Inflammatory macrophage treated with lipopolysaccharide for 4 hours (primary cell): ENCODE measurements at places on chromosomes 3 and 15.

GRCh38 chr3:132433121-132433520 is 15.8 kb downstream of the DNAJC13 start:
- DNase-seq = no peak

DNA sequence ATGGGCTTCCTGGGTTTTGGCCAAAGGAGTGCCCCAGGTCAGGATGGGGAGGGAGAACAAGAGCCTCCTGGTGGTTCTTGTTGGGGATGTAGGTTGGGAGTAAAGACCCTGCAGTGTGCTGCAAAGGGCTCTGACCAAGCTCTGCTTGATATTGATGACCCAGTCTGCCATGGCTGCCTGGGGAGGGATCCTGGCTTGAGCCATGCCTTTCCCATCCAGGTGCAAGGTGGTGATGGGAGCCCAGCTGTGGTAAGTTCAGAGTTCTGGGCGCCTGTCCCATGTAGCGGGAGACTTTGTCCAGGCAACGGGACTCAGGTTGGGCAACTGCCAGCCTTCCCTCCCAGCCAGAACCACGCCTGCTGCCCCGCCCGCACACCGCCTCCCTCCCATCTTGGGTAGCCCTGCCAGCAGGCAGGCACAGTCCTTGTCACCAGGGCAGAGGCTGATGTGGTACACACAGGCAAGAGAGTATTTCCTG is 2.6 kb downstream of the GNAI2 start:
- peak; percentile 71 for DNase-seq

GRCh38 chr15:70146162-70146561 is 48.4 kb upstream of the TLE3 start:
- peak; percentile 58 for DNase-seq

GRCh38 chr3:141643391-141643790 is 94.7 kb upstream of the RNF7 start:
- no peak for DNase-seq

- DNase-seq = no peak
Measured at GRCh38 chr3:188911026-188911850, 260.5 kb upstream of the TPRG1 start.

DNA sequence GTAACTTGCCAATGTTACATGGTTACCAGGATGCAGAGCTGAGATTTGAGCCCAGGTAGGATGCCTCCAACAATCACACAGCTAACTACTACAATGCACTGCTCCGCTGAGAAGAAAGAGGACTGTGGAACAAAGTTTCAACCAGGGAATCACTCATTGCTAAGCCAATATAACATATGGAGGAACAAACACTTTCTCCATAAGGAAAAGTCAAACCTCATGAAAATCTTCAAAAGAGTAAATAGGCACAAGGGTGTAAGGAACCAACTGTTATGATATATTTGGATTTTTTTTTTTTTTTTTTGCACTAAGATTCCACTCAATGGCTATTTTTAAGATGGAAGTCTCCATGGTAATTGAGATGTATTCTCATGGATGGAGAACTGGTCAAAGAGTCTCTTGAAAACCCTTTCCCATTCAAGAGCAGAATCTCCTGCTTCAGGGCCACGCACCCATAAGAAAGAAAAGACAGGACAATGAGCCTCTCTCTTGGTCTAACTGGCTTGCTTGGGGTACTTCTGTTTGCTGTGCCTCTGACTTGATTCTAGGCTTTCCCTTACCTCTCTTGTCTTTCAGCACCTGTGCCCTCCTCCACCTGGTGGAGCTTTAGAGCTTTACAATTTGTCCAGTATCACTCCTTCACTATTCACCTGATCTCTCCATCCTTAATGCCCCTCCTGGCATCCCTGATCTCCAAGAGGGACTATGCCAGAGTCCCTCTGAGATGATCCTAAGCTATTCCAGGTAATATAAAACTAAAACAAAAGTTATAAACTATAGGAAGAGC is 252.8 kb downstream of the NTRK3 start:
- DNase-seq = no peak

GRCh38 chr3:44576613-44577012 is 8.2 kb upstream of the ZNF660 start:
- no peak for DNase-seq

- no peak for DNase-seq
Measured at GRCh38 chr15:57589754-57590153, 1.9 kb upstream of the MYZAP start.

- no peak for DNase-seq
Measured at GRCh38 chr15:99706557-99707303, 26.5 kb downstream of the LYSMD4 start.

- peak; percentile 83 for DNase-seq
Measured at GRCh38 chr3:43296565-43296964, 10.2 kb downstream of the SNRK start.

DNA sequence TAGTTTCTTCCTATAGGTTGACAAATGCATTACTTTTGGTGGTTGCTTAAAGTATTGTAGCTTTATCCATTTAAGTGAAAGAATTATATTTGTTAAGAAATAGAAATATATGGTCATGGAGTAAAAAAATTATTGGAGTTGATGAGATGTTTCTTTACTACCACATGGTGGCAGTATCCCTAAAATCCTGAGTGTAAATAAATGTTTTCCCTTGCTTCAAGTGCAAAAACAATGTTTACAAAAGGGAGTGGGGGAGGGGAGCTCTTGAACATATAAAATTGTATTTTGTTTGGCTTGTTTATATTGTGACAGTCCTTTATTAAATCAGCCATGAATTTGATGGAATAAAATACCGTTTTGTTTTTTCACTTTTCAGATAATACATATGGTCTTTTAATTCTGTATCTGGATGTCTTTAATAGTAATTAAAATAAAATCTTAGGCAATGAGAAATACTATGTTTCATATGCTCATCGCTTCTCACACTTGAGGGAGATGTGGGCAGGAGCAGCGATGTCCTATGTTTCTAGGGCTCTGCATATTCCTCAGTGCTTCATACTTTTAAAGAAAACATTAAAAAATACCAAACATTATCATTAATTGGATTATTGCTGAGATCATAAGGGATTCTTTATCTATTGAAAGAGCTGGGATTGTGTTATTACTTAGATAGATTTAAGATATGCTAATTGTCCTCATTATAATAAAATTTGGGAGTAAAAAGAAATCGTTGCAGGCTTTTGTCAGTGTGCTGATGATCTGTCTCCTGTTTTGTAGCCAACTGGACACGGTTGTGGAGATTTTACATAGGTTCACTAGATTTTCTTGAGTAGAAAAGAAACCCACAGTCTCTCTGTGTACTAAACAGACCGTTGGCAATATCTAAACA is 349.7 kb downstream of the TUSC7 start:
- DNase-seq = peak; percentile 57

DNA sequence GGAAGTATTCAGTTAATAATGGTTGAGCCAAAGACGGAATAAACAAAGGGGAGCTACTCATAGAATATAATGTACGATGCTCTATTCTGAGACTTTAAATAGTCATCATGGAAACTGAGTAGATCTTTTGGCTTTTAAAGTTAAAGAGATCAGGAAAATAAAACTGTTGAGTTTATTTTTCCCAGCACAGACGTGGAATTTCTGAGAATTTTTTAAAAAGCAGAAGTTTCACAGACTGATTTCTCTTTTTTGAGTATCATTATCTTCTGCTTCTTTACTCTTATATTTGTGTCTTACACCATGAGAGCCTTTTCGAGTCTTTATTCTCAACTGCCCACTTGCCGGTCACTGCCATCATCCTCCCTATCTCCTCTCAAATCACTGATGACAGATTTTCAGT is 13.2 kb downstream of the P2RY14 start:
- DNase-seq = peak; percentile 28

GRCh38 chr15:101042320-101042719 is 123.2 kb downstream of the LRRK1 start:
- no peak for DNase-seq

DNA sequence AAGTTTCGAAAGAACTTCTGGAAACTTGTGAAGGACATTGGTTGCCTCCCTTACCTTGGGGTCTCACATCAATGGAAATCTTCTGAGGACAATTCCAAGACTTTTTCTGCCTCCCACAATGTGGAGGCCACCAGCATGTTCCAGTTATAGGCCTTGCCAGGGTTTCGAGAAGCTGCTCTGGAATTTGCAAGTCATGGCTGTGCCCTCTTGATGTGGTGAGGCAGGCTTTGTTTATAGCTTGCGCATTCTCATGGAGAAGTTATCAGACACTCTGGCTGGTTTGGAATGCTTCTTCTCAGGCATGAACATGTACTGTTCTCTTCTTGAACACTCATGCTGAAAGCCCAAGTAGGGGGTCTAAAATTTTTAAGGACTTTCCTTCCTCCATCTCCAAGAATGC is 4.1 kb downstream of the CXCR6 start:
- DNase-seq = no peak

DNA sequence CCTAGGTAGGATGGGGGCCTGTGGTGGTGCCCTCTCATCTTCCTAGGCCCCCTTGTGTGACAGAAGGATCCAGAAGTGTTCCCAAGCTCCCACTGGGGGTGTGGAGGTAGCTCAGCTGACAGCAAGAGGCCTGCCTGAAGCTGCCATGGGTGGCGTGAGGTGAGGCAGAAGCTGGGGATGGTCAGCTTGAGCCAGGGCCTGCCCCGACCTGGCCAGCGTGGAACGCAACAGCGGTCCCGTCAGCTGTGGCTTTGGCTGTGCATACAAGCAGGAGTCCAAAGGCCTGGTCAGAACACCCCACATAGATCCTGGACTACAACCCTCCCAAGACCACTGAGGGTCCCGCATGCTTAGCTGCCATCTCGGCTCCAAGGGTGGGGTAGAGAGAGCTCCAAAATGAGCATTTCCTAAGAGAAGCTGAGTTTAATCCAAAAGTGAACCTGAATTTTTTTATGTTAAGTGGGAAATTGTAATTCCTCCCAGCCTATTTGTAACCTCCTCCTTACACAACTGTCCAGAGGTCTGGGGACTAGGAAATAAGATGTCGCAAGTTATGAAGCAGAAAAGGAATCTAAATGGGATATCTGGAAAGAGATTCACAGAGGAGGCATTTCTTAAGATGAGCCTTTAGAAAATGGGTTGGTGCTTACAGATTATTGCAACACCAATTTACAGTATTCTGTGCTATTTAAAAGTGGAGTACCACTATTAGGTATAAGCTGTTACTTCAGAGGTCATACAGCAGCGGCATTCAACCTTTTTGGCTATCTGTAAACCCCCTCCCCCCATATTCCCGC is 9.9 kb upstream of the PLA2G4D start:
- DNase-seq = peak; percentile 5

- DNase-seq = no peak
Measured at GRCh38 chr3:139794469-139795265, 116.9 kb upstream of the NMNAT3 start.

DNA sequence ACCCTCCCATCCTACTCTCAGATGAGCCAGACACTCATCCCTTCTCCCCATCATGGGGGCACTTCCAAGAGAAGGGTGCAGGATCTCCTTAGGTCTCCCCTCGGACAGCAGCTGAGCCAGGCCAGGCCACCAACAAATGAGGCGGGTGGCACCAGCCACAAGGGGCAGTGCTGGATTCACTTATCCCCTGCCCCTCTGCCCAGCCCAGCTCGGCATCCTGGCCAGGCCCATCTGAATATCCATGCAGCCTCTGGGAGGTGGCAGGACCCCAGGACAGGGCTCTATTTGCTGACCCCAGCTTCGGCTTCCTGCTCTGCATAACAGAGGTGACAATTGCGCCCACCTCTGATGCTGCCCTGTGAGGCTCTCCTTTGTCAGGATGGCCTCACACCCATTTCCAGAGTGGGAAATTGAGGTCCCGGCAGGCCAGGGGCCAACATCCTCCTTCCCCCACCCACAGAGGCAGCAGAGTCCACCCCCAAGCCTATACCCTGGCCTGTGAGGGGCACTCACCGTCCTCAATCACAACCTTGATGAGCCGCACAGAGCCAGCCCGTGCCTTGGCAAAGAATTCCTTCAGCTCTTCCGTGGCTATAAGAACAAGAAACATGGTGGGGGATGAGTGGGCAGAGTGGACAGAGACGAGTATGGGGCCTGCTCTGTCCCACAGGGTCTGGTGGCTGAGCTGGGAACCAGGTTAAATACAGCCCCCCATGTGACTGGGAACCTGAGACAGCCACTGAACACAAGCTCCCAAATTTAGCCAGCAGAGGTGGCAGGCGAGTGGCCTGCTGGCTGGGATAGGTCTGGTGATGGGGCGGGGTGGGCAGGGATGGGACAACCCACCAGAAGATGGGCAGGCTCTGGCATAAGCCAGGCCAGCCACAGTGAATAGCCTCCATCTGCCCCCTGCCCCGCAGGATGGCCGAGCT is 4.2 kb downstream of the TWF2 start:
- DNase-seq = no peak

DNA sequence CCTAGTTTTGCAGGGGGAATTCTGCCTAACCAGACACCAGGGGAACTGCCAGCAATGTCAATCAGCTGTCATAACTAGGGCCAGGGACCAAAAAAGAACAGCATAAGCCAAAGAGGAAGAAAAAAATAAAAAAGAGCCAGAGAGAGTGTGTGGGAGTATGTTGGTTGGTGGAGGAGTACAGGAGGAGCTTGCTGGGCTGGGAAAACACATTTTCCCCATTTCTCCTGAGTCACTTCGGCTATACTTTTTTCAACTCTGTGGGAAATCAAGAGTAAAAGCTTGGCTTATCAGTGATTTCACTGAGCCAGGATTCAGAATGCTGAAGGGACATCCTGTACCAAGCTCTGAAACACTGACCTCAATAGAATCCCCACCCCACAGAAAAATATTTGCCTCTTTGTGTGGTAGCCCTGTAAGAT is 144.7 kb upstream of the DPH6 start:
- peak; percentile 24 for DNase-seq

GRCh38 chr15:77457905-77458265 is 37.2 kb downstream of the HMG20A start:
- no peak for DNase-seq

GRCh38 chr3:59775106-59775505 is 725.3 kb upstream of the CFAP20DC start:
- no peak for DNase-seq

DNA sequence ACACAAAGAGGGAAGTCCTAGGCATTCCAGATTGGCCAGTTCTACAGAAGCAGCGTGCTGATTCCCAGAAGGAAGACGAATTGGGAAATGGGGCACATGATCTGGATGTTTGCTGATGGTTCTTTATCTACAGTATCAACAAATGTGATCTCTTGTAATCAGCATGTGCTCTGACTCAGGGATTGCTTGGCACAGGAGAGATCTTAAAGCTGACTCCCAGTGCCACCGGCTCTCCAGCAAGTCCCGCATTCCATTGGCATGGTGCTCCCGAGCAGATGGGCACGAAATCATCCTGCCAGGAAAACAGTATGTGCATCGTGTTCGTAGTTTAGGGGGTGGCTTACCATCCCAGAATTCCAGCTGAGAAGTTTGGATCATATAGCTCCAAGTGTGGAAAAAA is 259.9 kb upstream of the NR2F2 start:
- no peak for DNase-seq

DNA sequence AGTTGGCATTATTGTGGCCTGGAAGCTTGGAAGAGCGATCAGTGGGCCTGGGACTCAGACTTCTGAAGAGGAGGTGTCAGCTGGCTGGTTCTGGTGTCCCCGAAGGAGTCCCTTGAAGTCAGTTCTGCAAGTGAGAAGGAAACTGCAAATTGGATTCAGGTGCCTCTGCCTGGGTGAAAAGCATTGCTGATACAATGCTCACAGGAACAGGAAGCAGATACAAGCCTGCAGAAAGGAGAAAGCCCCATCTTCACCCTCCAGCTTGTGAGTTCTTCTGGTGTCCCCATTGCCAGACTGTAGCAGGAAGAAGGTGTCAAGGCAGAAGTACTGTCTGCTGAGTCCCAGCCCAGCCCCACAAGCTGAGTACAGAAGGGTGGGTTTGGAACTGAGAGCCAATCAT is 271.3 kb downstream of the PLOD2 start:
- DNase-seq = no peak
